SJSA1 (cell line): ENCODE measurements at places on chromosomes 6 and 20.

- DNase-seq = no peak
Observed at GRCh38 chr6:68364271-68364805, 270.7 kb upstream of the ADGRB3 start.

GRCh38 chr6:21869085-21869771, 275.7 kb downstream of the SOX4 start:
- no peak for DNase-seq

DNA sequence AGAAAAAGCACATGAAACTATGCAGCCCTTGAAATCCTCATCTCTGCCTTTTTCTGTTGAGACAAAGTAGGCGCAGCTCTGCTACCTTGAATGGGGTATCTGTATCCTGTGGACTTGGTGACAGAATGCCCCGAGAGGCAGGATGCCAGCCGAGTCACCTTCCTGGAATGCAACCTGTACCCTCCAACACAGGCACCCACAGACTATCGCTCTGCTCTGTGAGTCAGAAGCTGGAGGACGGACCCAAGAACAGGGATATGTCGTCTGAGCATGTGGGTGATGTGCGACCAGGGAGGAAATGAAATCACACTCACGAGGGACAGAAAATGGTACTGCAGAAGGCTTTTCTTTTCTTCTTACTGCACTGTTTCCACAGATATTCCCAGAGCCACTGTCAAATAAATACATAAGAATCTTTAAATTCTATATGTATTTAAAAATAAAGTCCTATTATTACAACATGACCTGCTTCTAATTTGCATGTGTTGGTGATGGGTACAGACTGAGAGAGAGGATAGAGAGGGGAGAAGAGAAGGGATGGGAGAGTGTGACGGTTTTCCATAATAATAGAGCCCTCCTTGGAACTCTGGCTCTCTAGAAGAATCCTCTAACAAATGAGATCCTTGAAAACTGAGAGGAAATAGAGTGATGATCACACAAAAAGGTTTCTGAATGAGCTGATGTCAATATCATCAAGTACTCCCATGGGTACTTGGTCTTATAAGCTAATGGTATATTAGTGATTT, 308.1 kb downstream of the FOXC1 start:
- peak; percentile 71 for DNase-seq

- DNase-seq = no peak
Observed at GRCh38 chr6:29647927-29648642, 8.8 kb upstream of the MOG start.

- peak; percentile 78 for DNase-seq
Observed at GRCh38 chr20:31569163-31570020, 35.7 kb upstream of the ID1 start.

DNA sequence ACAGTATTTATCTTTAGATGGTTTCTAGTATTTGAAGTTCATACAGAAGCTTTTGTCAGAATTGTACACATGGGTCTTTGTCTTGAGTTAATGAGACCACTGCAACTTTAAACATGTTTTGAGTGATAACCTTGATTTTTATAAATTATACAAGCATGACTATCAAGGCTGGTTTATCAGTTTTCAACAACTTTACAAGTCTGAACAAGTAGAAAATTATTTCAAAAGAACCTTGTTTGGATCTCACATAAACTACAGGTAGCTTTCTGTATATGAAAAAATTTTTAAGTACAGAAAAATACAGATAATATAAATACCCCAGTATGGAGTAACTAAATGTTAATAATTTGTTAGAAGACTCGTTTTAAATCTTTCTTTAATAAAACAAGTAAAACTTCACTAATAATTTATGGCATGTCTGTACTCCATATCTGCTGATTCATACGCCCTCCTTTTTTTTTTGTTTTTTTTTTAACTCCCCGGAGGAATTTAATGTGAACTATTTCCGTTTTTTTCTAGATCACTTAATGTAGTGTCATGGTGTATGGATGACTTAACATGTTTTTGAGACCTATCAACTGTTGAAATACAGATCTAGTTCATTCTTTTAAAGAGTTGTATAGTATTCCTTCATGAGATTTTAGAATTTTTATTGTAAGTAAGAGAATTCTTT, 18.3 kb downstream of the VAPB start:
- no peak for DNase-seq

DNA sequence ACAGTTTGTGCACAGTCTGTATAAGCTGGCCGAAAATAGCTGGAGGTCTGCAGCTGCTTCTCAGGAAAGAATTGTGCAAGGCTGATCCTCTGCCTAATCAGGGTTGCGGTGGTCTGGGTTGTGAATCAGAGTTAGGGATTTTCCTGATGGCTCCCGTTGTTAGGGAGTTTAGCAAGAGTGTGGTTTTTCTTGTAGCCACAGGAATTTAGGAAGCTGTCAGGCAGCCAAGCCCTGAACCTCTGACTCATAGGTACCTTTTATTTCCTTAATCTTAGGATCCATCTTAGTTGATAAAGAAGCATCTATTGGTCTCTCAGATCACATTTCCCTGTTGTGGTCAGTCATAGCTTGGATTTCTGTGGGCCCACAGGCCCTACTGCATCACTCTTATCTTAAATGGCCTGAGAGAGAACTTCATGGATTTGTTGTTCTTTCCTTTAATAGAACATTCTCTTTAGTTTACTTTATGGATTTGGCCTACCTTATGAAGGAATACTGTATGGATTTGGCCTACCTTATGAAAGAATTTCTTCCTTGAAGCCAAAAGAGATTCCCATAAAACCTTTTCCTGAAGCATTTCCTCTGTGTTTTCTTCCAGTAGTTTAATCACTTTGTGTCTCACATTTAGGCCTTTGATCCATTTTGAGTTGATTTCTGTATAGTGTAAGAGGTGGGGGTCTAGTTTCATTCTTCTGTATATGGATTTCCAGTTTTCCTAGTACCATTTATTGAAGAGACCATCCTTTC, 10.3 kb downstream of the KIF25 start:
- peak; percentile 96 for DNase-seq

- DNase-seq = peak; percentile 65
Observed at GRCh38 chr20:461254-462198, 807 bp downstream of the TBC1D20 start.

DNA sequence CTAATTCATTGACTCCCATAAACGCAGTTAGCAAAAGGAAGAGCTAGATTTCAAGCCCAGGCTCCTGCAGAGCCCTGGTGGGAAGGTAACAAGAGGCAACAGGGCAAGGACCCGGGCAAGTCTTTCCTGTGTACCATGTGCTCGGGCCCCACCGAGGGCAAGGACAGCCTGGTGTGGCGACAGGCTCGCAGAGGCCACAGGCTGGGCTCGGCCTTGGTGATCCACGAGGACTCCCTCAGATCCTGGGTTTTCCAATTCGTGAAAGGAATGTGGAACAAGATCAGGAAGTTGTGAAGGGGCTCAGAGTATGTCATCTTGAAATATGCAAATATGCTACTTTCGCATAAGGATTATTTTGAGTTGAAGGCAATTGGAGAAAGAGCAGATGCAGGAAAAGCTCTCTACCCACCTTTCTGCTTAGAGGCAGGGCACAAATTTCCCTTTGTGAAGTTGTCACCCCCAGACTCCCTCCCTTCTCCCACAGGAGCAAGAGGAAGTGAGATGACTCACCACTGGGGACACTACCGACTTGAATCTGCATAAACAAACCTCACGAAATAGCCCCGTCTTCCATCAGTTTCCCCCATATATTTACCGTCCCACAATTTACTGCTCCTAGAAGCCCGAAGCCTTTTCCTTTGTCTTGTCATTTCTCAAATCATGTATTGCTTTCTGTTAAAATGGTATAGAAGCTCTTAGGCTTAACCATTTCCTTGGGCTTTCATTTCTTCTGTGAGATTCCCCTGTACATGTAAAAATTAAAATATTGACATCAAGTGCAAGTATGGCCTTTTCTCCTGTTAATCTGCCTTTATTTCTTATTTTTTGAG, 79.0 kb downstream of the PSMG4 start:
- peak; percentile 69 for DNase-seq

DNA sequence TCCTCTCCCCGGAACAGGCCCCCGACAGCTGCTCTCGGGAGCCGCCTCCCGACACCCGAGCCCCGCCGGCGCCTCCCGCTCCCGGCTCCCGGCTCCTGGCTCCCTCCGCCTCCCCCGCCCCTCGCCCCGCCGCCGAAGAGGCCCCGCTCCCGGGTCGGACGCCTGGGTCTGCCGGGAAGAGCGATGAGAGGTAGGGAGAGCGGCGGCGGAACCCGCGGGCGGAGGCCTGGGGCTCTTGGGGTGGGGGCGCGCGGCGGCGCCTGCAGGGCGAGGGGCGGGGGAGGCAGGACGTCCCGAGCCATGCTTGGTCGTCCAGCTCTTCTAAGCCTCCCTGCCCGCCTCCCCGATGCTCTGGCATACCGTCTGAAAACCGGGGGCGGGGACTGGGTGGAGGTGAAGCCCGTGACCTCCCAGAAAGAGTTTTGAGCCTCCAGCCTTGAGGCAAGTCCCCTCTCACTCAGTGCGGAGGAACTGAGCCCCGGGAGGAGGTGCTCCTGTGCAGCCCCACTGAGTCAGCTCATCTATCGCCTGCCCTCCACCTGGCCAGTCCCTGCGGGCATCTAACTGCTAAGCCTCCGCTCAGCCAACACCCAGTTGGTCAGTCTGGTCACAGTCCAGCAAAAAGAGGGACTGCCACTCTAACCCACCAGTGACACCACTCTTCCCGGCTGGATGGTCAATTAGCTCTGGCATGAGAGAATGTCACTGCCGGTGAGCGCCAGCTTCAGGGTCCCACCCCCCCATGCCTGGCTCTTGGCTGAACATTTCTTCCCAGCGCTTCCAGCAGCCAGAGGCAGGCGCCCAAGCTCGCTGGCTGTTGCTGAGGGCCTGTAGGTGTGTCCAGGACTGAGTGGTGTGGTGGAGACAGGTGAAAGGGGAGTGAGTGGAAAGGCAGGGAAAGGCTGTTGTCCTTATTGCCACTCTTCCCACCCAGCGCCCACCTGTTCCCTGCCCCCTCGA, 482 bp downstream of the DDR1 start:
- DNase-seq = peak; percentile 41

DNA sequence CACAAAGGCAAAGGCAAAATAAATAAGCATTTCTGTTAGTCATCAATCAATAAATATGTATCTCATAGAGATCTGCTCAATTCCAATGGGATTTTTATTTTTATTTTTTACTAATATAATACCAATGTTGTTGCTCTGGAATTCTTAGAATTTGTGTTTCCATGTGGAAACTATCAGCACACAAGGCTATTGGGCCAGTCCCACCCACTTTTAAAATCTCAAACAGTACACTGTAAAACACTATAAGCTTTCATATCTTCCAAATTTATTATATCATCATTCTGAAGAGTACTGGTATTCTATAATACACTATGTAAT, 563.8 kb upstream of the MARCKS start:
- no peak for DNase-seq

DNA sequence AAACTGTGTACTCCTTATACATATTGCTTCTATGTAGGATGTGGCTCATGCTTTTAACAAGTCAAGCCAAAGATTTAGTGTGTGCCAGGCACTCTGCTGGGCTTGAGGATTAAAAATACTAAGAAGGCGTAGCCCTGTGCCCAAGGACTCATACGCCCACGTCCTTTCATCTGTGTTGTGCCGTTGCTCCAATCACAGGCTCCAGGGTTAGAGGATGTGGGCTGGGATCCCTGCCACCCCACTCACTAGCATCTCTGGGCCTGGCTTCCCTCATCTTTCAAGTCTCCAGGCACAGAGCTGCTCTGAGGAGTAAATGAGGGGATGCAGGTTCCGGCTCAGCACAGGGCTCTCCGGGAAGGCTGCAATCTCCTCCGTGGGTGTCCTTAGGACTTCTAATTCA, 214.2 kb downstream of the SYNDIG1 start:
- no peak for DNase-seq

DNA sequence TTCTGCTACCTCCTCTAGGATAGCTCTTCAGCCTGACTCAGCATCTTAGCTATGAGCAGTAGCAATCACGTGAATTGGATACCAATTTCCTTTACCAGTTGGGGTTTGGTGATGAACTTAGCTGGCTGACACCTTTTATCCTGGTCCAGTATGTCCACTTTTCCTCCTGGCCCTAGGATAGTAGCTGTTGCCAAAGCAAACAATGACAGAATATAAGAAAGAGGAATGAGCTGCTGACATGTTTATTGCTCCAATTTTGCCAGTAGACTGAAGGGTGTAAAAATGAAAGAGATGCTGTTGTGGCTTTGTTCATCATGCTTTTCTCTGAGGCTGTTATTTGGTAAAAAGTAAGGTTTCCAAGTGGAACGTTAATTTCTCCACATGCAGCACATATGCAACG, 168.3 kb upstream of the JAG1 start:
- DNase-seq = no peak

DNA sequence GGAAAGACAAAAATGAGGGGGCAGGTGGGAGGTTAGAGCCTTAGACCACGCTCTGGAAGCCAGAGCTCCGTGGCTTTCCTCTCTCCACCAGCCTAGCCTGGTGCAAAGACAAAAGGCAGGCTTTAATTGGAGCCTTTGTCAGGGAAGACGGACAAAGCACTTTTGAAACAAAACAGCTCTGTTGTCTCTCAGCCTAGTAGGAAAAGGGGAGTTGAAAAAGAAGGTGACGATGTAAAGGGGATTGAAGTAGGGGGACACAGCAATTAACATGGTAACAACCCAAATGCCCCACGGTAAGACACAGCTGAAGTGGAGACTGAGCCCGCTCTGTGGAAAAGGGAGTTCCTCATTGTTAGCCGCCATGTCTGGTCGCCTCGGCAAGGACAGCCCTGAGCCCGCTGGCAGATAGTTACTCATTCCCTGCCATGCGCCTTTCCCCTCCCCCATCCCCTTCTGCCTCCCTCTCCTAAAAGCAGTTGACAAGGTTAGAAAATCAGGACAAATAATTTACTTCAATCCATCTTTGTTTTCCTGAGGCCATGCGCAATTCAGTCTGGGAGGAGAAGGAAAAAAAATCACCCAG, 93.0 kb downstream of the TCP11 start:
- DNase-seq = no peak

- DNase-seq = no peak
Observed at GRCh38 chr6:20028562-20028961, 183.7 kb downstream of the MBOAT1 start.

GRCh38 chr6:17470202-17470937, 77.0 kb downstream of the CAP2 start:
- DNase-seq = no peak

DNA sequence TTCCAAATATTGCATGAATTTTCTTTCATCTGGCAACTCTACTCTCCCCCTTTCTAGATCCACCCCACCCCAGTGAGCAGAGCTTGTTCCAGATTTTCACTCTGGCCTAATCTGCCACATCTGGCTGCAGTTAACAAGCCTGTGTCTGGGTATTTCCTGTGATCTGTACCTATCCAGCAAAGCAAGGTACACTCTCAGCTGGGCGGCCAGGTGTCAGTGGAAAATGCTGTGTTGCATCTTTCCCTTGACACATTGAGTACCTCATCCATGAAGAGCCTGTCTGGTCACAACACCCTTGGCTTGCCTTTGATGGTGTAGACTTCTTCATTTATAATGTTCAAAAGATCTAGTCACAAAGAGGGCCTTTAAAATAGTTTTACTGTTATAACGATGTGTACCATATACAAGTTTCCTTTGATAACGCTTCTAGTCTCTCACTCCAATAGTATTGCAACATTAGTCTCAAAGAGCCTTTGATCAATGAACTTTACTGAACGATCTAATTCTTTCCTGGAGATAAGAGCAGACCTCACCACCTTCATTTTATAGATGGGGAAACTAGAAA, 6.0 kb upstream of the RNF182 start:
- no peak for DNase-seq

GRCh38 chr6:40586369-40587201, 579 bp downstream of the LRFN2 start:
- no peak for DNase-seq

- no peak for DNase-seq
Observed at GRCh38 chr6:132961122-132961521, 146.8 kb downstream of the RPS12 start.
